SJSA1 (cell line): ENCODE measurements at places on chromosomes 5 and 9. TPM values are rescaled to one million over a fixed set of nuclear protein-coding genes. Genes with fewer than 3 reads are reported as not detected.

Gene RNF183
- not detected in 2 replicates for total RNA-seq

Gene CNOT8
- 87.9 and 102 TPM in 2 replicates for total RNA-seq

- DNase-seq = no peak
These were observed 299.6 kb downstream of the FGF10 start for GRCh38 chr5:44089424-44090144.

- peak; percentile 54 for DNase-seq
These were observed 51.7 kb upstream of the TUT7 start for GRCh38 chr9:86405926-86406325.

GRCh38 chr5:172164769-172165212, 23.2 kb downstream of the STK10 start:
- no peak for DNase-seq

Gene ZFR
- total RNA-seq = 59.8 and 83.5 TPM in 2 replicates

Gene FIBCD1
- total RNA-seq = 0.08 TPM in 1 of 2 replicates, not detected in the other

- DNase-seq = peak; percentile 72
These were observed 11.9 kb downstream of the LPCAT1 start for GRCh38 chr5:1511651-1512540.

DNA sequence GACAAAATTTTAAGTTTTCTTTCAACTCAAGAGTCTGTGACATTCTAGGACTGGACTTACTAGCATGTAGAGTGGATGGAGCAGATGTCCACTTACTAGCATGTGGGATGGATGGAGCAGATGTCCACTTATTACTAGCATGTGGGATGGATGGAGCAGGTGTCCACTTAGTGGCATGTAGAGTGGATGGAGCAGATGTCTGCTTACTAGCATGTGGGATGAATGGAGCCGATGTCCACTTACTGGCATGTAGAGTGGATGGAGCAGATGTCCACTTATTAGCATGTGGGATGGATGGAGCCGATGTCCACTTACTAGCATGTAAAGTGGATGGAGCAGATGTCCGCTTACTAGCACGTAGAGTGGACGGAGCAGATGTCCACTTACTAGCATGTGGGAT, 2.4 kb downstream of the SLC36A1 start:
- DNase-seq = no peak

DNA sequence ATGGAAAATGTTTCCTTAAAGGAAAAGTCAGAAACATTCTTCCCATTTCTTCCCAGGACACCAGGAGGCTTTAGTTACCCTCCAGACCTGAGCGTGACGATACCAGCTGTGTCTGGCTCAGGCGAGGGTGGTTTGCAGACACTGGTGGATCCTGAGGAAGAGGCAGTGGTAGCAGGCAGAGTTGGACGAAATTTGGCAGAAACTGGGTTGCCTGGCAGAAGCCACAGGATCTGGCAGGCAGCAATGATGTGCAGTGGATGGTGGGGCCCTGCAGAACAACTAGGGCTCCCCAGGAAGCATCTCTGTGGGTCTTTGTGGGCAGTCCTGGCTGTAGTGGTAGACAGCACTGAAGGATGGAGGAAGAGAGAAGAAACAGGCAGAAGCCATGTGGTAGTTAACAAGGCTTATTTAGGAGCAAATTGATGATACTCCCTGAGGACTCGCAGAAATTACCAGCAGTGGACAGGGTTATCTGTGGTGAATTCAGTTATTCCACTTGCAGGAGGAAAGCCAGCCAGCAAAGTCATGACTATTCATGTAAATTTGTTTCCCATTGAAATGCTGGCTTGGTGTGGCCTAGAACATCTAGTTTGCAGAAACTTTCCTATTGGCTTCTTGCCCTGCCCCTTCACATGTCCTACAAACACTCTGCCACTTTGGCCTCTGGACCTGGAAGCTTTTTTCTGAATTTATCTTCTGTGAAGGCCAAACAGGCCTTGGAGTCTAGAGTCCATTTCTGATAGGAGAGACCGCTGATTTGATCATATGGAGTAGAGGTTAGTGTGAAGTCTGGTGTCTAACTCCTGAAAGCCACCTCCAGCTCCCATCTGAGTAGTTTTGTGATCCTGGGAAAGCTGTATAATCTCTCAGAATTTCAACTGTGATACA, 212.0 kb downstream of the DMRT2 start:
- DNase-seq = no peak

- DNase-seq = peak; percentile 11
These were observed 1382.4 kb upstream of the WWC1 start for GRCh38 chr5:166909040-166909439.

DNA sequence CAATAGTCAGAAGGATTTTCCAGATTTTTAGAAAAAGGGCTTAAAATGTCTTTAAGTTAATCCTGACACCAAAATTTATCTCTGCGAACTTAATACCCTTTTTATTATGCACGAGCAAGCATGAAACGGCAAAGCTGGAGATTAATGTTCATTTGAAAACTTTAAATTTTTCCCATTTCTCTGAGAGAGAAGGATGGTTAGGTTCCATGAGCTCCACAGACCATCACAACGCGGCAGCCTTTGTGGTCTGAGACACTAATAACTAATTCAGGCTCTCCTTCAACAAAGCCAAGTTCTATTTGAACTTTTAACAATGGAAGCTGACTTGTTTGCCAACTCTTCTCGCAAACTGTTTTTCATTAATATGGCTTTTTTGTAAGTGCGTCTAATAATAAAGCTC, 94.7 kb downstream of the MYO10 start:
- no peak for DNase-seq

DNA sequence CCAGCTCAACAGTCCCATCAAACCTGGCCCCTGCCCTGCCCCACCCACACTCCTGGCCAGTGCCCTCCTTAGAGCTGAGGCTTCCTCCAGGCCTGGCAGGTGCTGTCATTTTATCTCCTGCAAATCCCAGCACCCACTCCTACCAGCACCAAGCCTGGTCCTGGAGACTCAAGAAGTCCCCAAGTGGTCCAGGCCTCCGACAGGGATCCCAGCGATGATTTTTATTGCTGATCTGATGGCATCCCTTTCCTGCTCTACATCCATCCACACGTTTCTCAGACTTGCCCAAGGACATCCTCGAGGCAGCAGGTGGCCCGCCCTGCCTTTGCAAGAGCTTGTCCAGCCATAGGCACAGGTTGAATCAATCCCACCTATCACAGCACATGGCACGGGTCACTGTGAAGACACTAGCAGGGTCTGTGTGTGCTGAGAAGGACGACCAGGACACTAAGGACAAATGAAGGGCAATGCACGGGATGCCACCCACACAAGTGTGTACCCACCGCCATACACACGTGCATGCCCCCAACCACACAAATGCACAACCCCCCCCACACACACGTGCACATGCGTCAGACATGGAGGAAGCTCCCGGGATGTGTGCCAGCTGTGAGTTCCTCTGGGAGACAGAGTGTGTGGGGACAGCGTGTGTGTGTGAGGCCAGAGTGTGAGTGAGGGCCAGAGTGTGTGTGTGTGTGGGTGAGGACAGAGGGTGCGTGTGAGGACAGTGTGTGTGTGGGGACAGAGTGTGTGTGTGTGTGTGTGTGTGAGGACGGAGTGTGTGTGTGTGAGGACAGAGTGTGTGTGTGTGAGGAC, 62.4 kb upstream of the UBAC1 start:
- no peak for DNase-seq

DNA sequence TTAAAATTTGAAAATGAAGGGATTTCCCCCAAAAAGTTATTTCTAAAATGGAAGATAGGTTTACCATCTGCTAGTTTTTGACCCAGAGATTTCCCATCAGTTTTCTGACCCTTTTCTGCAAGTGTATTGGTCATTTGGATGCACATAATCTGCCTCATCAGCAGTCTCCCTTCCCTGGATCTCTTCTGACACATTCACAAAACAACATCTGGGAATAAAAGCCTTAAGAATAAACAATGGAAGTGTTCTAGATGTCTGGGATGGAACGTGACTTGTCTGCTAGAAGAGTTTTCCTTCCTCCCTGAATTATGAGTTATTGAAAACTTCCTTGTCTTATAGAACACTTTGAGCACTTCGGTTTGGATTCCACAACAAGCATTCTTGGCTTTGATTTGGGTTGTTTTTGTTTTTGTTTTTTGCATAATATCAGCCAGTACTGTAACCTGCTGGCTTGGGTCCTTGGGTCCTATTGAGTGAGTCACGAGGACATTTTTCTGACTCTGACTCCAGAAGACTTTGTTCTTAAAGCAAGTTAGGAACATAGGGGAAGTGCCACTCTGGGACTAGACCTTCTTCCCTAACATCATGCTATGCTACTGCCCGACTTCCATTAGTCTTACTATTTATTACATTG, 18.2 kb upstream of the ESM1 start:
- no peak for DNase-seq

DNA sequence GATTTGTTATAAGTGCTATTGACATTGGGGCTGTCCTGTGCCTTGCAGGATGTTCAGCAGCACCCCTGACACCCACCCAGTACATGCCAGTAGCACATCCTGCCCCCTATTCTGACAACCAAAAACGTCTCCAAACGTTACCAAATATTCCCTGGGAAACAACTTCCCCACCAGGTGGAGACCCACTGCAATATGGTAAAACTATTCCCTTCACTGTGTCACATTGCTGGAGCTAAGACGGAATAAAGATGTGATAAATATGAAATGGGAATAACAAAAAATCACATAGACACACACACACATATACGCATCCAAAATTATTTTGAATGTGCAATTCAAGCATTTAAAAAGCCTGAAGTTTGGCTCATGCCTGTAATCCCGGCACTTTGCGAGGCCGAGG, 874.3 kb upstream of the DMAC1 start:
- DNase-seq = no peak

DNA sequence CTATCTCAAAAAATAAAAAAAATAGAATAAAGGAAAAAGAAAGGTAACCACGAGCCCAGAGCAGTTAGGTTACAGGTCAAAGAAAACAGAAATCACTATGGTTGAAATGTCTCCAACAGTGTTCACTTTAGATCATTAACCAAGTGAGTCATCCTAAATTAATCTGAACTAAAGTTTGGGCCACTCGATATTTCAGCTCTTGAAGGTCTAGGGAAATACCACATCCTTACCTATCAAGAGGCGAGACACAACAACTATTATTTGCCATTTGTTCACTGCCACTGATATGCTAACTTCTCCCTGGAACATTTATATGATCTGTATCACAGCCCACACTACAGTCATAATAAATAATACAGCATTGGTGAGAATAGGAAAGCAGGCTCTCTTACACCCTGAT, 111.3 kb upstream of the NR5A1 start:
- DNase-seq = no peak

GRCh38 chr5:125337294-125337693, 590.9 kb upstream of the ZNF608 start:
- no peak for DNase-seq

GRCh38 chr5:168724227-168724626, 145.1 kb upstream of the PANK3 start:
- no peak for DNase-seq

GRCh38 chr5:93807846-93808245, 66.4 kb upstream of the POU5F2 start:
- no peak for DNase-seq

GRCh38 chr9:125435776-125436612, 174.4 kb downstream of the GAPVD1 start:
- DNase-seq = no peak

Gene CDH12
- not detected in 2 replicates for total RNA-seq

- no peak for DNase-seq
These were observed 458.8 kb downstream of the ICE1 start for GRCh38 chr5:5881294-5881693.

Gene AFAP1L1
- 26.6 and 33.2 TPM in 2 replicates for total RNA-seq

DNA sequence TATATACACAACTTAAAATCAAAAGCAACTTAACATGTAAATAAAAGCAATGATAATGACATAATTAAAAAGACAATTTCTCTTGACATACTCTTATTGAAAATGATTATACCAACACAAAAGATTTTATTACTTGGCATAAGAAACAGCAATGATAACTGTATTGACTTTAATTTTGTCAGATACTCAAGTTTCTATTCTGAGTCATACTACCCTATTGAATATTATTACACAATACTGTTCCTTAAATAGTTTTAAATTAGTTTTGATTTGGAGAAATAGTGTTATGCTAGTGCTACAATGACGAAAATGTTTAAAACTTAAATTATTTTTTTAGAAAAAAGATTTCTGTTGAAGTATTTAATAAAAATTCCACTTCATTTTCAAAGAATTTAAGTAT, 1319.3 kb upstream of the C9orf72 start:
- DNase-seq = no peak

- no peak for DNase-seq
These were observed 37.5 kb downstream of the GSN start for GRCh38 chr9:121305269-121305994.
